GM19239 (cell line): ENCODE measurements at places on chromosomes 11 and 22.
A peak's percentile ranks its signal among the peaks of the same experiment; 100 is the strongest.

DNA sequence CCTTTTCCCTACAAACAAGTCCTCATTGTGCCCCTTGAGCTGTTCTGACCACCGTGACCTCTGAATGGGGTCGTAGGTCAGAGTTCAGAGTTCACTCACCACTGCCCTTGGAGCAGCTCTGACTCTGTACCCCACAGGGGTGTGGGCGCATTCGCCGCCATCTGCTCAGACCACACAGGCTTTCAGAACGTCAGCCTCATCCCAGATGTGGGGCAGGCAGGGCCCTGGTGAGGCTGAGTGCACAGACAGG is 14.8 kb upstream of the MUC5B start:
- DNase-seq = no peak

GRCh38 chr11:100612766-100613165 is 74.3 kb upstream of the ARHGAP42 start:
- no peak for DNase-seq

DNA sequence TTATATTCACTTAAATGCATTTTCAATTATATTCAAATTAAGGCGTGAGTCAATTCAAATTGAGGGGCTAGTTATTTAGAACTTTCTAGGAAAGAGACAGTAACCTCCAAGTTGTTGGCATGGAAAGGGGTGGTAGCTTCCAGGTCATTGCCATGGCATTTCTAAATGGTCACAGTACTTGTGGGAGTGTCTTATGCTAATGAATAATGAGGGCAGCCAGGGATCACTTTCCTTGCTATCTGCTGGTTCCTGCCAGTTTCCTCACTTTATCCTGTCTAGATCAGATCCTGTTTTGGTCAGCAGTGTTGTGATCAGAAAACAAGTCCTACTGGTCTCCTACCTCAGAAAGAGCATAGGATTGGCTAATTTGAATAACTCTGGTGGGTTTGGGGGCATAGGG is 21.8 kb upstream of the RNASEH2C start:
- DNase-seq = no peak

- peak; percentile 35 for DNase-seq
These were observed 15.7 kb upstream of the CCDC179 start for GRCh38 chr11:22875869-22876473.

GRCh38 chr11:117204283-117205080 is 5.3 kb downstream of the TAGLN start:
- DNase-seq = no peak

GRCh38 chr11:76820184-76820566 is 37.0 kb downstream of the TSKU start:
- no peak for DNase-seq

DNA sequence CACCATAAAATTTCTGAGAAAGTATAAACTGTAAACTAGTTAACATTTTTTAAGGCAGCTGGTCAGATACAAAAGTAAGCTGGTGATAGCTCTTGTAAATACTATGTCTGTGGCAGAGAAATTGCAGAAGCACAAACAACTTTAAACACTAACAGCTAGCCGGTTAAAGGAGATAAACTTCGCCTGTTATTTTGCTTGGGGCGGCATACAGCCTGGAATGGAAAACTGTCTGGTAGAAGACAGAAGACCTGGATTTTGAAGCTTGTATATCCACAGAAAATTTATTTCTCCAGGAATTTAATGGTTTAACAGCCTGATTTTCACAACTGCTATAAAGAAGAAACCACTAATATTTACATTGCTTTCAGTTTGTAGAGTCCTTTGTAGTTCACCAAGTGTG is 65.3 kb upstream of the FIBIN start:
- DNase-seq = no peak

DNA sequence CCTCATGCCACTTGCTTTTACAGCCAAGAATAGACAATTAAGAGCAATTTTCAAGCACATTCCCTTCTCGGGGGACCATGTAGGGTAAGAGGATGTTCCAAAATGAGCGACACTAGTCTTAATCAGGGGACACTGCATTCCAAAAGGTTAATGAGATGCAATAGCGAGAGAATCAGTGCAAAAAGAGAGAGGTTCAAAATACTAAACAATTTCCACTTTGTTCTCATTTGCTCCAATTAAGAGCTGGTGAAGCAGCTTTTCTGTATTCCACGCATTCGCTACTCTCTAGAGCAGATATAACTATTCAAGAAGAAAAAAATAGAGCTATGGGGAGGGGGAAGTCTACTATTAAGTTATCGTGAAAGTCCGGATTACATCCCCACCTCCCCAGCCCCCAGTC is 811 bp downstream of the LRRC4C start:
- no peak for DNase-seq

- DNase-seq = no peak
These were observed 11.7 kb downstream of the MAFF start for GRCh38 chr22:38213319-38213989.

DNA sequence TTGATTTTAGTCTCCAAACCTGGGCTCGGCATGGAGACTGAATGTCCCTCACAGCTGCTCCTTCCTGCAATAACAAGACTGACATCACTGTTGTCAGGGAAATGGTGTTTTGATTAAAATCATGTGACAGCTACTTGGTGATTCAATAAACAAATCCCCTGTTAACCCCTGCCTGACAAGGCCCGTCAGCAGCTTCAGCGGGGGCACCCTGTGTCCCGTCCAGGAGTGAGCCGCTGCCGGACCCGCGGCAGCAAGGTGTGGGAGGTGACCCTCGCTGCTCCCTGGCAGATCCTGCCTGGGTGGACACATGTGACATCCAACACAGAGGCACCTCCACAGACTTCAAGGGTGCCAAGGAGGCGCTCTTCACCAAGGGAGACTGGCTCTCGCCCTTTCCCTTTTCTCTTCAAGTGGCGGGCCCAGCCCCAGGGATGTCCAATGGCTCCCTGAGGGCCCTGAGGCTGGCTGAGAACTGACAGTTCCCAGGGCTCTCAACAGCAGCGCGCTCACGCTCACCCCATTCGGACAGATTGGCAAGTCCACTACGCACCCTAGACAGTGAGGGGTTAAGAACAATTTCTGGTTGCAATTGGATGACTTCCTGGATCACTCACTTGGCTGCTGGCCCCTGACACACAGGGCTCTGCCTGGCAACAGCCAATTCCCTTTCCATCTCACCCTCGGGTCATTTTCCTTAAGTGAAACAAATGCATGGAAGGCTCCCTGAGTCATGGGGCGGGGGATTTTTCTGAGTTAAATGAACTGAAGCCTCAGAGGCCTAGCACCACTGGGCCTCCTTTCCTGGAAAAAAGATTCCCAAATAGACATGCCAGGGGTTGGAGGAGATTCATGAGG is 30.7 kb downstream of the PPP2R1B start:
- no peak for DNase-seq

DNA sequence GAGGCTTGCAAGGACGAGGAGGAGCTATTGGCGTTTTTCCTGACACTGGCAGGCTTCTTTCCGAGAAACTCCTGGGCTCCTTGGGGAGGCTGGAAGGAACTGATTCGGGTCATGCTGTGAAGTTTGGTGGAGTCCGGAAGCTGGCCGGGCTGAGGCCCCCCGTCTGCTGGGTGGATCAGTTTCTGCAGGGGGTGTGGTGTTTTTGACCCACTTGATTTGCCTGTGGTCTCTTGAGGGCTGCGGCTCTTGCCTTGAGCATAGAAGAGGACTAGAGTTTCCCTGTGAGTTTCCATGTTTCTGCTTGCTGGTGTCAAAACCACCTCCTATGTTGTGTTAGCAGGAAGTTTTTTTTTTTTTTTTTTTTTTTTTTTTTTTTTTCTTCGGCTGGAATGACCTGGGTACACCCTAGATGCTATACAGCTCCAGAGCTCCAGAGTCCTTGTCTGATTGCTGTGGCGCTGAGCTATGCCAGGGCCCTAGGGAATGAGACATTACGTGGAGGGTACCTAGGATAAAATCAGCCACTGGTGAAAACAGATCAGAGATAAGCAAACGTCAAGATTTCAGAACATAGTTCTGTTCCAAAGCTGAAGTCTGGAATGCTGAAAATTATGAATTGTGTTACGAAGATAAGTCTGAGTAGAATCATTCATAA is 728 bp downstream of the TBC1D22A start:
- DNase-seq = peak; percentile 63

- no peak for DNase-seq
These were observed 540 bp downstream of the MEN1 start for GRCh38 chr11:64809781-64810241.

GRCh38 chr11:68569357-68569756 is 108.8 kb downstream of the PPP6R3 start:
- no peak for DNase-seq

- no peak for DNase-seq
These were observed 14.6 kb downstream of the FAM83F start for GRCh38 chr22:40009292-40009774.

GRCh38 chr11:130555251-130555841 is 106.9 kb downstream of the ADAMTS15 start:
- no peak for DNase-seq

DNA sequence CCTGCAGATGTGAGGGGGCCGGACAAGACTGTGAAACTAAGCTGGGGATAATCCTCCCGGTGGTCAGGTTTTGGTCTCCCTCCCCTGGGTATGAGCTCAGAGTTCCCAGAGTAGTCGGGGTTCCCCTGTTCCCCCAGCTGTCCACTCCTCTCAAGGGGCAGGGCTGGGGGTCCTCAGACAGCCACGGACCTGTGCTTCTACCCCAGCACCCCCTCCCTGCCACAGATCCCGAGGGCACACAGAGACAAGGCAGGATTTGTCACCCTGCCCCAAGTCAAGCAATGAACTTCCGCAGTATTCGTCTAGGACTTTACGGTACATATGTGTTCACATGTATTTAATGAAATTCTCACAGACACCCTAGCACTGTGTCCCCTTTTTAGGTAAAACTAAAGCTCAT is 45.2 kb downstream of the APOL1 start:
- DNase-seq = no peak

- no peak for DNase-seq
These were observed 532.1 kb downstream of the TBC1D22A start for GRCh38 chr22:47294576-47294975.

GRCh38 chr22:49373801-49374226 is 453.9 kb downstream of the BRD1 start:
- no peak for DNase-seq

- DNase-seq = no peak
These were observed 400.3 kb downstream of the BRD1 start for GRCh38 chr22:49427341-49427740.

- no peak for DNase-seq
These were observed 68.8 kb downstream of the CD44 start for GRCh38 chr11:35207471-35208403.

- no peak for DNase-seq
These were observed 37.0 kb upstream of the TIMP3 start for GRCh38 chr22:32764330-32765131.

GRCh38 chr11:60743058-60743457 is 13.6 kb upstream of the MS4A15 start:
- DNase-seq = no peak

- no peak for DNase-seq
These were observed 4.1 kb upstream of the CELSR1 start for GRCh38 chr22:46541536-46541935.
